Heart right ventricle (tissue), 16 donors: ENCODE measurements at places on chromosomes 13 and 19.
A peak's percentile ranks its signal among the peaks of the same experiment; 100 is the strongest.

DNA sequence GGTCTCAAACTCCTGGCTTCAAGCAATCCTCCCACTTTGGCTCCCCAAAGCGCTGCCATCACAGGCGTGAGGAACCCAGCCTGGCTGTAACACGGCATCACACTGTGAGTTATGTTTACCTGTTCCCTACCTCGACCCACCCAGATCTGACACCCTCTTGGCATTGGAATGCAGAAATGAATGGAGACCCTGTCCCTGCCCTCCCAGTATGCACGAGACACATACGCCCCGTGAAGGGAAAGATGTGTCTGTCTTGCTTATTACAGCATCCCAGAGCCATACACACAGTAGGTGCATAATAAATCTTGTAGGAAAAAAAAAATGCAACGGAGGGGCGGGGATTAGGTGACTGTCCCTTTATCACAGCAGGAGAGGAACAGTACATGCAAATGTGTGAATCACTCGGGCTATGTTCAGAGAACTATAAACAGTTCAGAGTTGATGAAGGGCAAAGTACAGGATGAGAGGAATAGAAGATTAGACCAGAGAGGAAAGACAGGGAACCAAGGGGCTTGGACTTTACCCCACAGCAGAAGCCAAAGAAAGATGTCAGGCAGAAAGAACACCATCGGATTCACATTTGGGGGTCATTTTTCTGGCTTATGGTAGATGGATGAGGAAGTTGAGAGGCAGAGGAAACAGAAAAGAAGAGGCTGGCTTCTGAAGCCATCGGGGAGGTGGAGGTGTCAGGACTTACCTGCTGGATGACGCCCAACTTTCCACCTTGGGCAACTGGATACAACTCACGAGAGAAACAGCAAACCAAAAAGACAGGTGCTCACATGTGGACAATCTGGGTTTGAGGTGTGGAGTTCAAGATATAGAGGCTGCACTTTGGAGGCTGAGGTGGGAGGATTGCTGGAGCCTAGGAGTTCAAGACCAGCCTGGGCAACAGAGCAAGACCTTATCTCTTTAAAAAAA is 94.3 kb downstream of the INSR start:
- DNase-seq = no peak
- H3K4me3 ChIP-seq = no peak overlapping the region
- peaks cover 5% of the 10 kb centered on the region for H3K4me1 ChIP-seq
- H3K27ac ChIP-seq = peak overlapping the region; percentile 44

DNA sequence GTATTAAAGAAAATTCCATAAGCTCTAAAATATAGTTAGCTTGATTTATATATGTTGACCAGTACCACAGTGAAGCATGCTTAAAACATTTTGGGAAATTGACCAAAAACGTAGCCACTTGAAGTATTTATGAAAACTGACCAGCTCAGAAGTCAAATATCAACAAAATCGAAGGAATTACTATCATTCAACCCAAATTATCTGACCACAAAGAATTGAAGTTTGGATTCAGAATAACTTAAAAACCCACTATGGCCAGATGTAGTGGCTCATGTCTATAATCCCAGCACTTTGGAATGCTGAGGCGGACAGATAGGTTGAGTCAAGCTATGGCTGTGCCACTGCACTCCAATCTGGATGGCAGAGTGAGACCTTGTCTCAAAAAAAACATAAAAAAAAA is 31.9 kb downstream of the GPALPP1 start:
- no peak for DNase-seq
- H3K36me3 ChIP-seq = peaks cover 93% of the 10 kb centered on the region
- no peak overlapping the region for H3K27ac ChIP-seq
- no peaks in the 10 kb centered on the region for H3K27me3 ChIP-seq
- H3K4me3 ChIP-seq = no peak overlapping the region

- no peaks in the 10 kb centered on the region for H3K4me1 ChIP-seq
- no peak overlapping the region for H3K4me3 ChIP-seq
- H3K36me3 ChIP-seq = no peaks in the 10 kb centered on the region
- no peak for DNase-seq
These were observed 12.0 kb upstream of the KCNC3 start for GRCh38 chr19:50341091-50341564.

DNA sequence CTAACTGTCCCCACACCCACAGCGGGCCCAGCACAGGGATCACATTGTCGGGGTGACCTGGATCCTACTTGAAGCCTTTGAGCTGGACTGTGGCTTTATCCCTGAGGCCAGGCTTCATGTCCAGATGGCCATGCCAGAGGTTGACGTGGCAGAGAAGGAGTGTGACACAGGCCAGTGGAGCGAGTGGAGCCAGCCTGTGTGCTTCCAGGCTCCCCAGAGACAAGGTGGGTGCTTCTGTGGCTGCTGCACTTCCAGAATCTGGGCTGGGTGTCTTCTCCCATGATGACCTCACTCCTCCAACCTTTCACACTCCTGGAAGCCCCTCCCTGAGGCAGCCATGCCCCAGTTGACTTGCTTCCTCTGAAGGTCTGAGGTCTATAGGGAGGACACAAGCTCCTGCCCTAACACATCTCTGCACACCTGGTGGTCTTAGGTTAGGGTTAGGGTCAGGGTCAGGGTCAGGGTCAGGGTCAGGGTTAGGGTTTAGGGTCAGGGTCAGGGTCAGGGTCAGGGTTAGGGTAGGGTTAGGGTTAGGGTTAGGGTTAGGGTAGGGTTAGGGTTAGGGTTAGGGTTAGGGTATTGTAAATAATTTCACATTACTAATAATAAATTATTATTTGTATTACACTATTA is 13.1 kb upstream of the MZF1 start:
- H3K4me1 ChIP-seq = no peaks in the 10 kb centered on the region
- H3K27ac ChIP-seq = no peak overlapping the region
- no peak for DNase-seq
- H3K36me3 ChIP-seq = no peaks in the 10 kb centered on the region
- H3K4me3 ChIP-seq = no peak overlapping the region
- no peaks in the 10 kb centered on the region for H3K27me3 ChIP-seq

DNA sequence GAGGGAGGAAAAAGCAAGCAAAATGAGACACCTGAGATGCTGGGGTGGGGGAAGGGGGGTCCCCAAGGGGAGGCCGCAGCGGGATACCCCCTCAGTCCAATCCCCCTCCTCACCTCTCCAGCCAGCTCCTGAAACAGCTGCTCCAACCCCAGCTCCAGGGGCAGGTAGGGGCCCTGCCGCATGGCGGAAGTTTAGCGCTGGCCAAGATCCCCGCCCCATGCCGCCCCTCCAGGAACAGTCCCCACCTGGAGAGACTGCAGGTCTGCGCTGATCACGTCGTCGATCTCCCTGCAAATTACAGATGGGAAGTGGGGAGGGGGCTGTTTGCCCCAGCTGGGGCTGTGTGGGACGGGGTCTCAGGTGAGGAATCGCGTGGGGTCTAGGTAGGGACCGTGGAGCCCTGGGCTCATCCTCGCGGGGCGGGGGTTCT is 9.0 kb downstream of the CAPN12 start:
- peaks cover 15% of the 10 kb centered on the region for H3K36me3 ChIP-seq
- no peak overlapping the region for H3K4me3 ChIP-seq
- H3K27me3 ChIP-seq = no peaks in the 10 kb centered on the region
- peaks cover 6% of the 10 kb centered on the region for H3K4me1 ChIP-seq

GRCh38 chr13:39864221-39864620 is 208.8 kb downstream of the COG6 start:
- DNase-seq = no peak
- no peak overlapping the region for H3K4me3 ChIP-seq
- no peaks in the 10 kb centered on the region for H3K36me3 ChIP-seq
- H3K27ac ChIP-seq = no peak overlapping the region
- H3K4me1 ChIP-seq = no peaks in the 10 kb centered on the region
- no peaks in the 10 kb centered on the region for H3K27me3 ChIP-seq
